ENCODE measurements at places on chromosomes 13 and 19. TPM values are rescaled to one million over a fixed set of nuclear protein-coding genes. Genes with fewer than 3 reads are reported as not detected.

The LILRA5 gene
- not detected for total RNA-seq

The ERCC1 gene
- total RNA-seq, result 43.8 TPM

The PODNL1 gene
- not detected for total RNA-seq

The SIGLEC14 gene
- total RNA-seq, result under 0.01 TPM

The DACT3 gene
- 14.5 TPM for total RNA-seq

The ALOX5AP gene
- total RNA-seq, result 0.74 TPM

All from temporal lobe (tissue), 4 donors.